Osteocyte (in vitro differentiated cells): ENCODE measurements at places on chromosomes 2 and 18.

DNA sequence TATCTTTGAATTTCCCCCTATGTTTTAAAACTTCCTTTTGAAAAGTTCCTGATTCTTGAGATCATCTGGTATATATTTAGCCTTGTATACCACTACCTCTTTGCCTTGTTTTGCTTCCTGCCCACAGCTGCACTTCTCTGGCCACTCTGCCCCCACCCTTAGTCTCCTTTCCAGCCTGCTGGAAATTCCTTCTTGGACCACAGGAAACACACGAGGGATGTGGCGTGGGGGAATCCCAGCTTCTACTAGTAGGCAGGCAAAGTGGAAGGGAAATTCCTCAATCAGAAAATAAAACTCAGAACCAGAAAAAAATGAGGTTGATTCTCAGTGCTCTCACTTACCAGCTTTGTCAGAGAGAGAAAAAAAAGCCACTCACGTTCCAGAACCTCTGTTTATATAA, 13.4 kb downstream of the IL18RAP start:
- DNase-seq = no peak

DNA sequence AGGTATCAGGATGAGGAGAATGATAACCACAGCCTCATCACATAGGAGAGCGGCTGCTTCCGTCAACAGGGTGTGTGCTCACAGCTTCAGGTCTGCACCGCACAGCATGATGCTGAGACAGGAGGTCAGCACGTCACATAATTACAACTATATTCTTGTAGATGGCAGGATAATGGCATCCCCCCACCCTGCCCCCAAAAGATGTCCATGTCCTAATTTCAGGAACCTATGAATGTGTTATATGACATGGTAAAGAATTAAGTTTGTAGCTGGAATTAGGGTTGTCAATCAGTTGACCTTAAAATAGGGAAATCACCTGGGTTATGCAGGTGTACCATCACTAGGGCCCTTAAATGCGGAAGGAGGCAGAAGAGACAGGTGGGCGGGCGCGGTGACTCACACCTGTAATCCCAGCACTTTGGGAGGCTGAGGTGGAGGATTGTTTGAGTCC, 73.9 kb downstream of the ARL4C start:
- DNase-seq = no peak

- DNase-seq = no peak
Observed at GRCh38 chr18:26531605-26532298, 16.6 kb downstream of the KCTD1 start.

GRCh38 chr2:30488012-30488659, 41.1 kb downstream of the LCLAT1 start:
- no peak for DNase-seq

DNA sequence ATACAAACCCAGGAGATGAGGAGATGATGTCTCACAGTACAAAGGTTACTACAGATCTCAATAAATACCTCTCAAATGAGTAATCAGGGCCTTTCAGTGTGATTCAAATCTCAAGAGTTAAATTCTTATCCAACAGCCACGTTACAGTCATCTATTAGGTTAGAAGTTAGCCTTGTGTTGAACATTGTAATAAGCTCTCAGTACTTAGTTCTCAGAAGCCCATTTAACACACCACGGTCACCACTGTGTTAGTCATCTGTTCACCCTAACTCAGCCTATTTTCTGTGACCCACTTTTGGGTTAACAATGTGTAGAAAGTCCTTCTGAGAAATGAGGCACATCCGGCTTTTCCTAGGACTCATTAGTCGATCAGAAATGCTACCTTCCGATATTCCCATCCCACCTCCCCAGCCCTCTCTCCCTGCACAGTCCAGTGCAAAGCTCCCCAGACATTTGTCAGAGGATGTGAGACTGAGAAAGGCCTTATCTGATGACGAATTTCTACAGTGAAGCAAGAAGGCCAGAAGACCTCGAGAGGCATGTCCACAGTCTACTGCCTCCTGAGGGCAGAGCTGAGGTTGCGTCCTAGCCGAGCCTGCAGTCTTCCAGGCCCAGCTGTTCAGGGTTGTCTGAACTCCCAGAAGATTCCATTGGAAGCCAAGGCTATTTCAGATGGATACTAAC, 92.6 kb downstream of the ACTR2 start:
- no peak for DNase-seq

DNA sequence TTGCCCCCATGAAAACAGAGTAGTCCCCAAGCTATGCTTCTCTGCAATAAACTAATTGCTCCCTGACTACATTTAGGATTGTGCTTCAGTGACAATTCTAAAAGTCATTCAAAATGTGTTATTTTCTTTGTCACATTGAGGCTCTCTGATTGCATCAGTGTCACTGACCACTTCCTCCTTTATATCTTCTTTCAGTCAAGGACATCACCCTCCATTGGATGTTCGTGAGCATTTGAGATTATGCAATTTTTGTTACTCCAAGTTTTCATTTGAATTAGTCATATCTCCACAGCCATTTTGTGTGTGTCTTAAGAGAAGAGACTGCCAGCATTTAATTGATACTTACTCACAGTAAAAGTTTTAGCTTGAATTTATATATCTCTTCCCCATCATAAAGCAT, 780.8 kb upstream of the GCFC2 start:
- no peak for DNase-seq

DNA sequence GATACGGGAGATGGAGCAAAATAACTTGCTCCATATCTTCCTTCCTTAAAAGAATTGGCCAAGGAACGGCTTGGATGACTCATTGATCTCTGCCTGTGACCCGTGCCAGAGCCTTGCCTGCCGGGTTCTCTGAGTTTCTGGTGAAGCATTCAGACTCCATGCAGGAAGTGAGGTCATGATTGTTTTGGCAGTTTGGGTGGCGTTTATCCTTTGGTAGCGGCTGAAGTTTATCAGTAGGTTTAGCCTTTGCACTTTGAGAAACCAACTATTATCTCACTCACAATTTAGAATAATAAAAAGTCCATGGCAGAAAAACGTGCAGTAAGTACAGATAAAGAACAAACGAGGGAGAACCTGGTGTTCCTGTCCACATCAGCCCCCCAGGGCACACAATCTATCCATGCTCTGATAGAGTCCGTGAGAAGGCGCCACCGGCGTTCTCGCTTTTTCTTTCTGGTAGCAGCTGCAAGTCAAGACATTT, 15.0 kb upstream of the CTAGE1 start:
- no peak for DNase-seq
